Vagina (tissue), 2 donors: ENCODE measurements at places on chromosomes 4 and X.

DNA sequence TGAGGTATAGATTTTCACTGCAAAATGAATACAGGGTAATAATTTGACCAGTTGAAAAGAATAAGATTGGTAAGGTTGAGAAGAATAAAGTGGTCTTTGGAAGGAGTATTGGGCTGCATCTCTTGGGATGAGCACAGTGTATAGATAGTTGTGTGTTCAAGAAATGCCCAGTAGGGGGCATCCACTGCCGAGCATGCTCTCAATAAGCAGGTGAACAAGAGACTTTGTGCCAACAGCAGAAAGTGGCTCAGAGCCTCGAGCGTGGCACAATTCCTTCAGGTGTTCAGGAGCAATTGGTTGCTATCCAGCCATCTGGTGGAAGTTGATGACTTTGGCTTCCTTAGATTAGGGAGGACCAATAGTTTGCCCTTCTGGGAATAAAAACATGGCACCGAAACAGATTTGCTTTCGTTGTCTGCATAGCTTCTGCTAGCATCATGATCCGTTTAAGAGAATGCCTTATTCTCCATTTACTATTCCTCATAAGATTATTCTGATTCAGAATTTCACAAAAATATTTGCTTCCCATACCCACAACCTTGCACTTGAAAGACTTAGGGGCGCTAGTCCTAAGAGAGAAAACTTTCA is 258.1 kb upstream of the NEIL3 start:
- DNase-seq = no peak

GRCh38 chrX:123518791-123519190 is 214.1 kb downstream of the THOC2 start:
- no peak for DNase-seq

DNA sequence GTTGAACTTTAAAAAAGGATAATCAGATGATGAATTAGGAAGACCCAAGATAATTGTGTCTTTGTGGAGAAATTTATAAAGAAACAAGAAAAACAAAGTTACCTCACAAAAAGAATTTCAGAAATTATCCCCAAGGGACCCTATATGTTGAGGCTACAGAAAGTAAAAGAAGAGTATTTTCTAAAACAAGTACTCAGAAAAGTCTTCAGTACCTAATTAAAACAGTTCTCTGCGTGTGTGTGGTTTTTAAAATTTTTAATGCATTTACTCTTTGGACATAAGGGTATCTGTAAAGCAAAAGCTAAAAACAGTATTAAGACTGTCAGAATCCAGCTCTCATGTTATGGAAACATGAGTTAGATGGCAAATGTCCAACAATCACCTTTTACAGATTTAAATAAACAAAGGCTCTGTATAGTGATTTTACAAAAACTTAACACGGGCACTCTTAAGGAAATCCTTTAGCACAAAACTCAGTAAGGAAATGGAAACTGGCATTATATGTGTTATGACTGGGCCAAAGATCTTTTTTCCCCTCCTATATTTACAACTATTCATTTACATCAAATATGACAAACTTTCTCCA is 187.5 kb downstream of the NSUN7 start:
- no peak for DNase-seq

GRCh38 chrX:103376979-103377324 is 614 bp downstream of the BEX3 start:
- no peak for DNase-seq

DNA sequence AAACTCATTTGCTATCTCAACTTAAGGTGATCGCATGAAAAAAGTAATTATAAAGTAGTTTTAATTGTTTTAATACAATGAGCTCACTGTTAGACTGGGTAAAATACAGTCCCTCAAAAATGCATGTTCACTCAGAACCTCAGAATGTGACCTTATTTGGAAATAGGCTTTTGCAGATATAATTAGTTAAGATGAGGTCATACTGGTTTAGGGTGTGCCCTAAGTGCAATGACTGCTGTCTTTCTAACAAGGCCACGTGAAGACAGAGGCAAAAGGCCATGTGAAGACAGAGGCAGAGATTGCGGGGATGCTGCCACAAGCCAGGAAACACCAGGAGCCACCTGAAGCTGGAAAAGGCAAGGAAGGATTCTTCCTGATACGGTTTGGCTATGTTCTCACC is 262.1 kb downstream of the NKX6-1 start:
- DNase-seq = no peak

- DNase-seq = no peak
These were observed 168.3 kb downstream of the ATOH1 start for GRCh38 chr4:93996895-93997294.

DNA sequence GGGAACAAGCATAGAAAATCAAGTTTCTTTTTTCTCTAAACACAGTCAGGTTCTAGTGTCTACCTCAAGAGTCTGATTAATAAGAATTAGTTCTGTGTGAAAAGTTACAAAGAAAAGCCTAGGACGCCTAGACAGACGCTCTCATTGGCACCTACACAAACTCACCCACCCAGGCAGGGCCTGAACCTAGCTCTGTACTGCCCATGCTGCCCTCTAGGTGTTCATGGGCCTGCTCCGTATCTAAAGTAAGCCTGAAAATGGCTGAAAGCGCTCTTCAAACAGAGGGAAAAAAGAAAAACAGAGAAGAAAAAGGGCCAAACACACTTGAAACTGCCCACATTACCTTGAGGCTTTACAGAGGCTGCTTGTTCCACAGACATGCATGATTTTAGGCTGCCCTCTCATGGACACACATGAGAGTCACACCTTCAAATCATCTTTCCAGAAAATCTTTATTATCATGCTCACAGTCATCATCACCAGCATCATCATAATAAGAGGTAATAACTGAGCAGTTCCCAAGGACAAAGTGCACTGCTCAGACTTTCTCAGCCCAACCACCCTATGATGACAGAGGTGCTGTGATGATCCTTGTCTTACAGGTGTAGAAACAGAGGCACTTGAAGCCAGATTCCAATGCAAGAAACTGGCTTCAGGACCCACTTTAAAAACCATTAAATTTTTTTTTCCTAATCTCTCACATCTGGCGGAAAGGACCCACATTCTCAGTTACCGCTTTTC is 49.6 kb downstream of the MAP7D2 start:
- DNase-seq = no peak

DNA sequence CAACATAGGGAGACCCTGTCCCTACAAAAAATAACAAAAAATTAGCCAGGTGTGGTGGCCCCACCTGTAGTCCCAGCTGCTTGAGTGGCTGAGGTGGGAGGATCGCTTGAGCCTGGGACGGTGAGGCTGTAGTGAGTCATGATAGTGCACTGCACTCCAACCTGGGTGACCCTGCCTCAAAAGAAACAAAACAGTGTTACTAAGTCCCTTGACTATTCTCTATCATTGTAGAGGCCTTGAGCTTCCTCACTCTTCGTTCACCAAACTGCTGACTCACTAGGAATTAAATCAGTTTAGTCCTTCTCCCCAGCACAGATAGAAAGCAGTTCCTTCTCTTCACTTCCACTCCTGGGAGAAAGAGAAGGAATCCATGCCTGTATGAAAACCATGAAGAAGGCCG is 14.5 kb downstream of the CDS1 start:
- no peak for DNase-seq

- DNase-seq = no peak
These were observed 329.4 kb upstream of the PPARGC1A start for GRCh38 chr4:24219209-24219608.

DNA sequence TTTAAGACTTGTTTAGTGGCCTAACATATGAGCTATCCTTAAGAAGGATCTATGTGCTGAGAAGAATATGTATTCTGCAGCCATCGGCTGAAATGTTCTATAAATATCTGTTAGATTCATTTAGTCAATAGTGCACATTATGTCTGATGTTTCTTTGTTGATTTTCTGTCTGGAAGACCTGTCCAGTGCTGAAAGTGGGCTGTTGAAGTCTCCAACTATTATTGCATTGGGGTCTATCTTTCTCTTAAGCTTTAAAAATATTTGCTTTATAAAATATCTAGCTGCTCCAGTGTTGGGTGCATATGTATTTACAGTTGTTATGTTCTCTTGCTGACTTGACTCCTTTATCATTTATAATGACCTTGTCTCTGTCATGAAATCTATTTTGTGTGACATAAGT is 9.4 kb upstream of the BLTP1 start:
- no peak for DNase-seq

GRCh38 chr4:163941221-163941905 is 446.9 kb downstream of the TMA16 start:
- no peak for DNase-seq

DNA sequence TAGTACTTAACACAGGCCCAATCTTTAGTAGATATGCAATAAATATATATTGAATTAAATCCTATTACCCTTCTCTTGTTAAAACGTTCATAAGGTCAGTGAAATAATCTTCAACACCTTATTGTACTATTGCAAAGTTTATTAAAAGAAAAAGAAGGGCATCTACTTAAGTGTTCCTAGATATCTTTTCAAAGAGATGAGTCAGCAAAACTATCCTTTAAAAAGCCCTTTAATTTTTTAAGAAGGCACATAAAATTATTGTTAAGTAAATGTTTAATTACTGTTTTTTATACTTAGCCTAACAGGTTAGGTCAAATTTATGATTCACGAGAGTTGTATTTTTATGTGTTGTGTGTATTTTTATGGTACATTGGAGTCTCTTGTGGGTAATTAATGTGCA is 77.3 kb upstream of the PPP1R2C start:
- DNase-seq = no peak

- DNase-seq = no peak
These were observed 219.0 kb upstream of the FGF13 start for GRCh38 chrX:138930583-138930945.

GRCh38 chr4:155748039-155748438 is 10.8 kb upstream of the GUCY1B1 start:
- DNase-seq = no peak

DNA sequence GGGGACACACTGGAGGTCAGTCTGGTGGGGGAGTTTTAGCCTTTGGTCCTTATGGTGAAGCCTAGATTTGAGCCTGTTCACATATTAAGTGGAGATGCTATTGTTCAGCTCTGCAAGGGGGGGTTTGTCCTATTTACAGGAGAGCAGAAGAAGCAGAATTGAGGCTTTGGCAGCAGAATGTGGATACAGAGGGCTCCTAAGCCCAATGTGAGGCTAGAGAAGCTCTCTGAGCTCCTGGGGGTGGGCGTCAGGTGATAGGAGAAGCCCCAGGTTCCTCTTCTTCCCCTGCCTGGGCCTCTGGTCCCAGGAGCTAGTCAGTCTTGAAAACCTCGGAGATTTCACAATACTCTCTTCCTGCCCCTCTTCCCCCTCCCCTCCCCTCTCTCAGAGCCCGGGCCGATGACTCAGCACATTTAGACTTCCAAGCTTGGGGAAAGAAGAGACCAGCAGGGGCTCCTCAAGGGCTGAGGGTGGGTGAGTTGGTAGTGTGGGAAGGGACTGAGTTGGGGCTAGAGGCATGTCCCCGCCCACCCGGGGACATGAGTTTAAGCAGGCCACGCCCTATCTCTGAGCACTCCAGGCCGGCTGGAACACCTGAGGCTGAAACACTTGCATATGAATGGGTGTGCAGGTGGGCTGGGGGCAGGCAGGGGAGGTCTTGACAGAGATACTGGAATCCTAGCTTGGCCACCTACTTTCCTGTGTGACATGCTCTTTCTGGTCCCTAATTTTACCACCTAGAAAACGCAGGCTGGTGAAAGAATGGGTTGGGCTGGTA is 3.4 kb downstream of the TFE3 start:
- peak; percentile 96 for DNase-seq

DNA sequence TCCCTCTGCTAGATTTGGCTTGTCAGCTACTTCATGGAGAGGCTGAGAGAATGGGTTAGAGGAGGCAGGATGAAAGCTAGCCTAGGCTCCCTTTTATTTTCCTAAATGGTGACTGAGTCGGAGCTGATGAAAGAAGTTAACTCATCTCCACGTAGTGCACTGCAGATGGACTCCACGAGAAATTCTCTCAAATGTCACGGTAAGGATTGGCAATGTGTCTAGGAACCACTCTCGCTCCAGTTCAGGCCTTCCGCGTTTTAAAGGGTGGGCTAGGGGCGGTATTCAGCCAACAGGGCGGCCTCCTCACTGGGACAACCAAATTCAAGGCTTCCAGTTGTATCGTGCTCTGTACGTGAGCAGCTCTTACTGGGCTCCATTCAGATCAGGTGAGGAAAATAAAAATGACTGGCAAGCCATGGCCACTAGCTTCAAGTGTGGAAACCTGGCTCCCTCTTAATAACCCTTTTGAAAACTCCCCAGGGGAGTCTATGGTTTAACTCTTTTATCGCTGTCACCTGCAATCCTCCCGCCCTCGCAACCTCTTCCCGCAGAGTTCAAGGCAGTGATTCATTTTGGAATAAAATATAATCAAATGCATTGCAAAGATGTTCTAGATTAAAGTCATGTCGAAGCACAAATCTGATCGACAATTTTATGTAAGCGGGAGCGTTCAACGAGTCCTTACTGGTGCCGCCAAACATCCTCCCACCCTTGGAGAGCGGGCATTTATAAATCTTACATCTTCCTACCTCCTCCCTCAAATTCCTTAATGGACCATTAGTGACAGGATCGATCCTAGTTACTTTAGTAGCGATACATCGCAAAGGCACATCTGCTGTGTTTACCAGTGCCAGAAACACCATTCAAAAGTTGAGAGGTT is 1.2 kb downstream of the SPOCK3 start:
- DNase-seq = no peak

GRCh38 chr4:10701702-10702460 is 17.3 kb upstream of the CLNK start:
- no peak for DNase-seq

DNA sequence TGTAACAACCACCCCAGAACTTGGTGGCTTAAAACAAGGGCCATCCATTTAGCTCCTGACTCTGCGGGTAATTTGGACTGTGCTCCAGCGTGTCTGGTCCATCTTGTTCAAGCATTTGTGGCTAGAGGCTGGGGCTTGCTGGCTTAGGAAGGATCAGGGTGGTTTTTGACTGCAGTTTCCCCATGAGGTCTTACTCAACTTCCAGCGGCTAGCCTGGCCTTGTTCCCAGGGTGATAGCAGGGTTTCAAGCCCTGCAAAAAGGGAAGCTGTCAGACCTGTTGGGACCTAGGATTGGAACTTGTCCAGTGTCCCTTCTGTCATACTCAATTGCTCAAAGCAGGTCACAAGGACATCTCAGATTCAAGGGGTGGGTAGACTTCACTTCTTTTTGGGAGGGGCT is 205.9 kb downstream of the STIM2 start:
- DNase-seq = no peak

GRCh38 chr4:105374071-105374470 is 99.8 kb downstream of the PPA2 start:
- no peak for DNase-seq

DNA sequence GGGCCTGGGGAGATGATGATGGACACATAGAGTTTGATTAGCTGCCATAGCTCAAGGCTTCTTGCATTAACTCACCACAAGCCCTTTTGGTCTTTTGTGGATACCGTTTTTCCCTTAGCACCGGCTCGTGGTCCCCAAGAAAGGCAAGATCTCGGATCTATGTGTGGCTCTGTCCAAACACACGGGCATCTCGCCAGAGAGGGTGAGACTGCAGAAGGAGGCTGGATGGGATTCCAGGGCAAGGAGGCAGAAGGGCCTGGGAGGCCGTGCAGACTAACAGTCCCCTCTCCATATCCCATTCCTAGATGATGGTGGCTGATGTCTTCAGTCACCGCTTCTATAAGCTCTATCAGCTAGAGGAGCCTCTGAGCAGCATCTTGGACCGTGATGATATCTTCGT is 9.5 kb downstream of the USP11 start:
- no peak for DNase-seq

- DNase-seq = no peak
These were observed 1.4 kb upstream of the PACRGL start for GRCh38 chr4:20698820-20699219.

- no peak for DNase-seq
These were observed 28.6 kb upstream of the KIAA0232 start for GRCh38 chr4:6753891-6754290.
